ENCODE measurements at places on chromosomes 12 and 14.

DNA sequence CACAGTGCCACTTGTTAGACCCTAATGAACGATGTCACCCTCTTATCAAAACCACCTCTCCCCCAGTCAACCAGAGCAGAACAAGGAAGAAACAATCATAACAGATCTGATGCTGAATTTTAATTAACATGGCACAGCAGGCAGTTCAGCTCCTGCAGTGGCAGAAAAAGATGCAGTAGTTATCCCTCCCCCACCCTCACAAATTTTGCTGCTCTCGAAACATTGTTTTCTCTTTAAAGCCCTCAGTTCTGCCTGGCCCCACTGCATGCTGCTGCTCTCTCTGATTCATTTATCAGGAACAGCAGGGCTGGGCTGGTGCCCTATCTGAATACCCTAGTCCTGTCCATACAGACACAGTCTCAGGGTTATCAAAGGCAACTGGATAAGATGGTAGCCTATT lies 12.2 kb downstream of the CCDC175 start:
- DNase-seq = no peak

GRCh38 chr14:22737052-22737451 lies 29.4 kb upstream of the OXA1L start:
- DNase-seq = peak; percentile 29

DNA sequence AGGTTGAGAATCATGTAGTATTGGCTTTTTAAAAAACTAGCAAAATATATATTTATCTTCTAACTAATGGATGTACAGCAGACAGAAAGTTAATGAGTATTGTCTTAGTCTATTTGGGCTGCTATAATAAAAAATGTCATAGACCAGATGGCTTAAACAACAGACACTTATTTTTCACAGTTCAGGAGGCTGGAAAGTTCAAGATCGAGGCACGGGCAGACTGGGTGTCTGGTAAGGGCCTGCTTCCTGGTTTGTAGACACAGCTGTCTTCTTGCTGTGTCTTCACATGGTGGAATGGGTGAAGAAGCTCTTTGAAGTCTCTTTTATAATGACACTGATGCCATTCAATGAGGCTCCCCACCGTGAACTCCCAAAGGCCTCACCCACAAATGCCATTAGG lies 70.1 kb upstream of the KRR1 start:
- DNase-seq = no peak

GRCh38 chr14:24959791-24960331 lies 90.1 kb downstream of the STXBP6 start:
- no peak for DNase-seq

GRCh38 chr14:23544511-23545447 lies 6.8 kb downstream of the ZFHX2 start:
- no peak for DNase-seq

DNA sequence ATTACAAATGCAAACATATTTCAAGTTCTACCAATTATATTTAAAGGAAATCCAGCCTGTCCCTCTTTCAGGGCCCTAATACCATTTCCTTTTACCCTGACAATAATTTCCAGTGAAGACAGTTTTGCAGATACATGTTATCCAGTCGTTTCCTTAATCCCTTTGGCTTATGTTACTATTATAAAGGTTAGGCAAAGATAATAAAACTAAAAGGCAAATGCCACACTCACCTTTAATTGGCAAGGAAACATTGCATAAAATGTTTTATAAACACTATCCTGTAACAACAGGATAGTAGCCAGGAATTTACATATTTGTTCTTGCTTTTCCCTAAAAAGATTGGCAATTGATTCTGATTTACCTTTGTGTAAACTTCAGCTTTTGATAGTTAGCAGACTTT lies 168.7 kb downstream of the AEBP2 start:
- no peak for DNase-seq

- DNase-seq = no peak
Observed at GRCh38 chr12:12564911-12565310, 2.2 kb upstream of the DUSP16 start.

GRCh38 chr14:51609251-51609954 lies 42.3 kb upstream of the FRMD6 start:
- DNase-seq = no peak

DNA sequence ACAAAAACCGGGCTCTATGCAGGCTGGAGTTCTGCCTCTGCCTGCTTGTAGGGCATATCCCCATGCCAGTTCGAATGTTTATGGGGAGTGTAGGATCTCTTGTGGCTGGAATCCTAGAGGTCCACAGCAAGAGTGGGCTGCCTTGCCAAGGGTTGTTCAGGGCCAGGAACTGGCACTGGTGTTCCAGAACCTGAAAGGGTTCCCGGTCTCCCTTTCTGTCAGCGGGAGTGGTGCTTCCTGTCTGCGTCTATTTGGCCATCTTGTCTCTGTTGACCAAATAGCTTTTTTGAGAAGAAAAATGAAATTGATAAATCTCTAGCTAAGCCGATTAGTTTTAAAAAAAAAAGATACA lies 17.8 kb downstream of the OLR1 start:
- no peak for DNase-seq

DNA sequence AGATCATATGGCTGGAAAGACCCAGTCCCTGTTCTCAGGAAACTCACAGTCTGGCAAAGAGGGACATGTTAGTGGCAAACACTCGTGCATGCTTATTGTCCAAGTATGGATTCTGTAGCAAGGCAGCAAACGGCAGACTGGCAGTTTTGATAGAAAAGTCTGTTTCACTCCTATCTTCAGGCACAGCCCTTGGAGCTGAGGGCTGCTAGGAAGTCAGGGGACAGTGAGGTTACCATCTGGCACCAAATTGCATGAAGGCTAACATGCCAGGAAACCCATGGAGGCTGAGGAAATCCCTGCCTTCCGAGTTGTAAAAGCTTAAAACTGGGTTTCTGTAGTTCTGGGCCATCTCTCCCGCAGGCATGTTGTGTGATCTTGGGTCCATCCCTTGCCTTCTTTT lies 32.9 kb downstream of the CALM1 start:
- DNase-seq = no peak

DNA sequence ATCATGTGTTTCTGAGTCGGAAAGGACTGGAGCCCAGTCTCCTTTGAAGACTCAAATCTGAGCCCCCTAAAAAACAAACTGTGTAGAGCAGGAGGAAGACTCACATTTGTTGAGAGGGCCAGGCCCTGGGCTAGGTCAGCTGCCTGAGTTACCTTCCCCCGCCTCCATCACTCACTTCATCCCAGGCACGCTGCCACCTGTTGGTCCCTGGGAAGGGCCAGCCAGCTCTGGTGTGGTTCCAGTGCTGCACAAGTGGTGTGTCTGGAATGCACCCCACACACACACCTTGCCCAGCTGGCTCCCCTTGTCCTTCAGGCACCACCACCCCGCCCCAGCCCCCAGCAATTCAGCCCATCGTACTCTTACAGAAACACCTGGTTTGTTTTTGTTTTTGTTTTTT lies 9.0 kb downstream of the MVK start:
- DNase-seq = no peak

DNA sequence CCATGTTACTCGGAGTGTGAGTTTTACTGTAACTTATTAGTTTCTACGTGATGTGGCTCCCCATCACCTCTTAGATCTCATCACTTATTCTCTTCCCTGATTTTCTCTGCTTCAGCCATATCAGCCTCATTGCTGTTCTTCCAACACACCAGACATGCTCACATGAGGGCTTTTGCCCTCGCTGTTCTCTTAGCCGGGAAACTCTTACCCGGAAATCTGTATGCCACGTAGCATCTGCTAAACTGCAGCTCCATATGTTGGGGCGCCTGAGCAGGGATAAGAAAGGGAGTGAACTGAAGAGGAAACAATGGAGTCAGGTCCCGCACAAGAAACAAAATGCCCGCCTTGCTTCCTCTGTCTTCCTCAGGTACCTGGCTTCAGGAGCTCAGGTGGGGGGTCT lies 16.6 kb downstream of the SMUG1 start:
- no peak for DNase-seq

GRCh38 chr14:100012478-100013327 lies 52.5 kb upstream of the EVL start:
- no peak for DNase-seq

DNA sequence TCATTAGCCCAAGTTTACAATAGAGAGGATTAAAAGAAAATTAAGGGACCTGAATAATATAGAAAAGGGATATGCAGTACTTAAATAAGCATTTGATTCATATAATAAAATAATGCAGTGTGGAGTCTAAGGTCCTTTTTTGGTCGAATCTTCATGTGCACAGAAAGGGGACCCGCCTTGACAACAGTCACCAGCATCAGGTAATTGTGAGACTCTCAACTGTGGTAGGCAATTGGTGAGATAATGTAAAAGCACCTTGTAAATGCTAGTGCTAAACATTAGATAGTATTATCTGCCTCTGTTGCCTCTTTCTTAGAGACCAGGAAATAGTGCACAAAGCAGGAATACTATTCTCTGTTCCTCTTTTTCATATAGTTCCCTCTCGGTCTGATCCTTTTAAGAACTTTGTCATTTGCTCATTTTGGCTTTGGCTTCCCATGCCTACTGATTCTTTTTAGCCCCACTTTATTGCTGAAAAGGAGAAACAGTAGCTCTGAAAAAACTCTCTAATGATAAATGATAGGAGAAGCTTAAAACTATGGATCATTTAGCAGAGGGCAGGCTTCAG lies 17.5 kb downstream of the CHPT1 start:
- no peak for DNase-seq

GRCh38 chr12:32399370-32400113 lies at the start of gene FGD4:
TSS of gene FGD4 (plus strand) at chr12:32399558.
- DNase-seq = peak; percentile 59

GRCh38 chr12:42182394-42182793 lies 37.7 kb upstream of the GXYLT1 start:
- DNase-seq = no peak

GRCh38 chr14:95442016-95442632 lies 74.3 kb downstream of the SYNE3 start:
- DNase-seq = no peak

DNA sequence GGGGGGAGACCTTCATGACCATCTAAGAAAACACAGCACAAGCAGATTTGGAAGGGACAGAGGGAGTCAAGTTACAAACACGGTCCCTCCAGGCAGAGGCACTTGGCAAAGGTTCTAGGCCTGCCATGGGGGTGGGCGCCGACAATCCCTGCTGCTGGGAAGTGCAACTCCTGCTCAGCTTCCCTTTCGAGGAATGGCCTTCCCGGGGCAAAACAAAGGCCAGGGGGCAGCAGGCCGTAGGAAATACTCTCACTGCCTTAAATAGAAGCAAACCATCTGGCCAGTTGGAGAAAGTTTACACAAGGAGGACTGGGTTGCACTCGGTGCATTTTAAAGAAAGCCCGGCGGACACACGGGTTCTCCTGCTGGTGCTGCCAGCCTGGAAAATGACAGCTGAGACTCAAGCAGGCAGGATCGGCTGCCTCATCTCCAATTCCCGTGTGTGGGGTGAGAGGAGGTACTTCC lies 65.8 kb downstream of the ITPK1 start:
- DNase-seq = no peak

DNA sequence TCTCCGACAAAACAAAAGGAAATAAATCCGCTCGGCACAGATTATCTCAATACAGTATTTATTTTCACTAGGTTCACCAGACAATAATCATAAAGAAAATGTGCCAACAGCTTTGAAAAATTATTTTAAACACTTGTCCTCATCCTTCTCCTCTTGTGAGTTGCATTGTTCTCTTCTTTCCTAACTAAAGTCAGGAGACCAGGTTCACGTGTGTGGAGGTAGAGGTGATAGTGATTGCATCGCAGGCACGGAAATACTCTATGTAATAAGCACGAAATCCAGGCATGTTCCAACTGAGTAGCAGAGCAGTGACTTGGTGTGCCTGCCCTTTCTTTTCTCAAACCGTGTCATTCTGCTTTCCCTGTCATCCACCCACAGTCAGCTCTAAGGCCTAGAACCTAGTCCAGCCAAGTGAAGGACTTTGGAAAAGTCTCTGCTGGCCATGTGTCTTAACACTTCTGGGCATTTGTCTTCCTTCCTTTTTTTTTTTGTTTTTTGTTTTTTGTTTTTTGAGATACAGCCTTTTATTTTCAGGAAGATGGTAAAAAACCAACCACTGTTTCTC lies 939 bp upstream of the SEL1L start:
- peak; percentile 3 for DNase-seq

DNA sequence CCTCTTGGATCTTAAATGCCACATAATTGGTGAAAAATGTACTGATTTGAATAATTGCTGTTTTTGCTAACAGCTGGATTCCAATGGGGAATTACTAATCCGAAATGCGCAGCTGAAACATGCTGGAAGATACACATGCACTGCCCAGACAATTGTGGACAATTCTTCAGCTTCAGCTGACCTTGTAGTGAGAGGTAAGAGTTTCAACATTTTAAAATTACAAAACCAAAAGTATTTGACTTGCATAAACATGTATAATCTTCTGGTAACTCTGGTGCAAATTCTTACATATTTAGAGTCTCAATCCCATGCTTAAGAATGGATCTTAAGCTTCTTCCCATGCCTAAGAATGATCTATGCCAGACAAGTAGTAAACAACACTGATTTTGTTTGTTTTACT lies 229.1 kb upstream of the PDZRN4 start:
- no peak for DNase-seq

GRCh38 chr12:113315358-113315757 lies 19.6 kb downstream of the SLC8B1 start:
- DNase-seq = no peak

GRCh38 chr12:53626702-53627169 lies 554 bp upstream of the ATF7 start:
- DNase-seq = no peak

- DNase-seq = no peak
Observed at GRCh38 chr14:97074856-97075255, 277.7 kb downstream of the VRK1 start.

DNA sequence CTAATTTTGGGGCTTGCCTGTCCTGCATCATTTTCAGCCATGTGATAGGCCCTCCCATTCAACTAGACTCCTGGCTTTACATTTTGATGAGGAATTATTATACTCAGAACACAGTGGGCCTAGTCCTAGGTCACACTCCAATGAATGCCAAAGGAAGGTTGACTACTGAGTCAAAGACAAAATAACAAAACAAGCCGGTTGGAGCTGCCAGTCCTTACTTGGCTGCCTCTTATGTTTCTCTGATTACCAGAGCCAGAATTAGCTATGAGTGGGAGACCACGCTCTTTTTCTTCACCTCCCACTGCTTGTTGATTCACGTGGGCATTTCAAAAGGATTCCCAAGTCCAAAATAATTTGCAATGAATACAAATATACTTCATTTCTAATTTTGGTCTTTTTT lies 78.1 kb upstream of the USP44 start:
- no peak for DNase-seq

- no peak for DNase-seq
Observed at GRCh38 chr12:64740646-64741045, 18.6 kb downstream of the GNS start.

DNA sequence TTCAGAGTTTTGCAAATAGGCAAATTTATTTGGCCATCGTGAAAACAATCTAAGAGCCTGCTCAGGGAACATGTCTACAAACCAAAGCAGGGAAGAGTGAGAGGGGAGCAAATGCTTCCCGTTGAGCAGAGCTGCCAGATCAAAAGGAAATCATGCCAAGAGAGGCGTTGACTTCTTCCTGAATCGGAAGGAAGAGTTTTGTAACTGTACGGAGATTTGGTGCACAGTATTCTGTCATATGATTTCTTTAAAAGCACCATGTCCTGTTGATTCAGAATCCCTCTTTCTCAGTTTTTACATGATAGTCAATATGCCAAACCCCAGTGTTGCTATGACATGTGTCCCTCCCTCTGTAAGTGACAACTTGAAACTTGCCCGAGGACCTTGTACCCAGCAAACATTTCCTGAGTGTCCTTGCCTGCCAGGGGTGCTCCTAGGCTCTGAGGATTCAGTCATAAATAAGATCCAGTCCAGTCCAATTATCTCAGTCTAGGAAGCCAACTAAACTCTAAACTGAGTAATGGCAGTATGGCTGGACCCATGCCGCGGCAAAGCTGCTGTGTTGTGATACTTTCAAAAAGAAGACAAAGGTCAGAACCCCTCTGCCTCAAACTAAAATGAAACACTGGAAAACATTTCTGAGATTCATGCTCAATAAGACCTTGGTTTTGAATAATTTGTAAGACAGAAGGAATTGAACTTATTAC lies 300.1 kb upstream of the FKBP4 start:
- DNase-seq = no peak

Measured in activated naive CD8-positive, alpha-beta T cell treated with anti-CD3 and anti-CD28 coated beads, Interleukin-2, amount 50 U/mL, for 24 hours (primary cell).